ENCODE measurements at places on chromosomes 13 and 19.

GRCh38 chr13:95596701-95597100 lies 44.2 kb downstream of the CLDN10 start:
- DNase-seq: no peak

GRCh38 chr19:49492573-49493405 lies 3.4 kb upstream of the RPS11 start:
- peak; percentile 54 for DNase-seq

DNA sequence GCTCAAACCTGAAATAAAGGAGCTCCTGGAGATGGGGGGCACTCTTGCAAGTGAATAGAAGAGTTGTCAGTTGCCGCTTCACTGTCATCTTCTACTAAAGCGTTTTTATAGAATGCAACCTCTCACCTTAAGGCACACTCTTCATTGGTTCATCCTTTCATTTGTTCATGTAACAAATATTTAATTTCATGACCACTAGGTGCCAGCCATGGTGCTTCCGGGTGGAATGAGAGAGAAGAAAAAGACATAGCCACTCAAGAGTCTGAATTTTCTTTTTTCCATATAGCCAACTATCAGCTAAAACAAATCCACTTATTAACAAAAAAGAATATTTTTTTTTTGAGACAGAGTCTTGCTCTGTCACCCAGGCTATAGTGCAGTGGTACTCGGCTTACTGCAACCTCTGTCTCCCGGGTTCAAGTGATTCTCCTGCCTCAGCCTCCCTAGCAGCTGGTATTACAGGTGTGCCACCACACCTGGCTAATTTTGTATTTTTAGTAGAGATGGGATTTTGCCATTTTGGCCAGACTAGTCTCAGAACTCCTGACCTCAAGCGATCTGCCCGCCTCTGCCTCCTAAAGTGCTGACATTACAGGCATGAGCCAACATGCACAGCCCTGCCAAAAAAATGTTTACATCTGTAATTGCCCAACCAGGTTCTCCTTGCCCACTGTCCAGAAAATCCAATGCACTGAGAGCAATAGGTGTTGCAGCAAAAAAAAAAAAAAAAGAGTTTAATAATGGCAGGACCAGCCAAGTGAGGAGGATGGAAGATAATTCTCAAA lies 22.1 kb upstream of the SACS start:
- no peak for DNase-seq

GRCh38 chr13:48251611-48252081 lies 18.6 kb downstream of the ITM2B start:
- no peak for DNase-seq

DNA sequence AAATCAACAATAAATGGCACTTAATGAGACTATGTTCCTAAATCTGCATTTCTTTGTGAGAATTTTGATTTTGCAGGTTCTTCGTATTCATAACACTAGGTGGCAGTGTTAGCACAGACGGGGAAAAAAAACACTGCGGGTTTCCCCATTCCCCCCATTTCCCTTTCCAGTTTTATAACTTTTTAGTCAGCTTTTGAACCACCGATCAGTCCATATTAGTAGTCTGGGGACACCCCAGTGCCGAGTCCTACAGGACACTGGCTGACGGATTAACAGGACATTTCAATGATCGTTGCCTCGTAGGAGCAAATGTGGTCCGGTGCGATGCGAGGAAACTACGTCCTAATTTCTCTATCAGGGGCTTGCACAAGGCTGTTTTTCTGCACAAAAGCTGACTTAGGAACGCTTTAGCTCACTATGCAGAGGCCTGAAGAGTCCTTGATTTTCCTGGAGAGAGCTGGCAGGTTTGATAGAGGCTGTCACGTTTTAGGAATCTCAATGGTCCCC lies 234.3 kb downstream of the LMO7 start:
- DNase-seq: peak; percentile 56

GRCh38 chr13:60798503-60798902 lies 401.5 kb downstream of the TDRD3 start:
- DNase-seq: no peak

DNA sequence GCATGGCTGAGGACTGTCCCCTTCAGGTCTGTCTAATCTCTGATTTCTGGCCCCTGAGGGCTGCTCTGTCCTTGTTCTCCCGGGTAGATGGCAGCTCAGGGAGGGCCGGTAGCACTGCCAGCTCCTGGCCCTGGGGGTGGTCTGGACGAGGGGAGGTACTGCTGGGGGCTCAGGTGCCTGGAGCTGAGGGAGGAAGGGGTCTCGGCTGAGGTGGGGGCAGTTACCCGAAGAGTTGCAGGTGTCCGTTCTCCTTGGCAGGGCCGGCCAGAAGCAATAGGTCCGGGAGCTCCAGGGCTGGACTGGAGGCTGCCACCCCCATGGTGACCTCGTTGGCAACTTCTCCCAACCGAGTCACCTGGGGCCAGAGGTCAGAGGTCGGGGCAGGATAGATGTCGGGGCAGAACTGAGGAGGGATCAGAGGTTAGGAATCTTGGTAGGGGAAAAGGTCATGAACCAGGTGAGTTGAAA lies 1.2 kb upstream of the EMC10 start:
- DNase-seq: no peak

DNA sequence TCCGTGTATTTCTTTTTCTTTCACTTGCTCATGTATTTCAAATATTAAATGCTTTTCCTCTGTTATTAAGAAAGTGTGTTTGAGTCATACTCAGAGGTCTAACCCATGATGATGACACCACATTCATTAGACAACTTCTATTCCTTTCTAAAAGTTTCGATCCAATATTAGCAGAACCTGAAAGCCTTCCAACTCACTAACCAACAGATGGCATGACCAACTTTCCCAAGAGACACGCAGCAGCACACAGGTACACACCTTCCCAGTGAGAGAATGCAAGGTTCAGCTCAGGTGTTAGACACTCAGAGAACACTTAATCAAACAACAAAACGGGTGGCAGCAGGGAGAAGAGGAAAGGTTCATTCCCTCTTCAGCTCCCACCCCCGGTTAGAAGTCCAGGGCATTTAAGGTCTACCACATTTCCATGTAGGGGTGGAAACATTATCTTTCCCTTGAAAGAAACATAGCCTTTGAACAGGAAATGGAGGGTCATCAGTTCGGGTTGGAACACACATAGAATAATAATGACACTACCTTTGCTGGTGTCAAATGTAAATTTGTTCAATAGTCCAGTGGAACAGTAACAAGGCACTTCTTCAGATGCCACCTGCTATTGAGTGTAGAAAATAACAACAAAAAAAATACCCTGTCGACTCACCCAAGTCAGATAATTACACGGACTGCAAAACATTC lies 404.2 kb downstream of the COG6 start:
- DNase-seq: no peak

Measured in PC-3 (cell line).